ENCODE measurements at places on chromosomes 16 and 17. TPM values are rescaled to one million over a fixed set of nuclear protein-coding genes. Genes with fewer than 3 reads are reported as not detected.

- peaks cover 27% of the 10 kb centered on the region for H3K4me1 ChIP-seq
- peak; percentile 68 for DNase-seq
- no peaks in the 10 kb centered on the region for H3K27me3 ChIP-seq
- no peak overlapping the region for H3K4me3 ChIP-seq
- peaks cover 15% of the 10 kb centered on the region for H3K36me3 ChIP-seq
- no peak overlapping the region for H3K27ac ChIP-seq
Measured at GRCh38 chr17:19306160-19307111, 56.1 kb downstream of the B9D1 start.

MYH11 gene
- 9.4 TPM for total RNA-seq

CDRT15L2 gene
- not detected for total RNA-seq

- H3K36me3 ChIP-seq: no peaks in the 10 kb centered on the region
- no peak overlapping the region for H3K27ac ChIP-seq
- peaks cover 13% of the 10 kb centered on the region for H3K27me3 ChIP-seq
- no peak overlapping the region for H3K4me3 ChIP-seq
- peaks cover 14% of the 10 kb centered on the region for H3K4me1 ChIP-seq
Measured at GRCh38 chr17:38617074-38617860, 11.5 kb upstream of the SRCIN1 start.

GRCh38 chr17:7063518-7064094 is 16.4 kb downstream of the CLEC10A start:
- no peaks in the 10 kb centered on the region for H3K27me3 ChIP-seq

Data from muscle of leg (tissue), 16 donors.